ENCODE measurements at places on chromosomes 1 and 21. TPM values are rescaled to one million over a fixed set of nuclear protein-coding genes. Genes with fewer than 3 reads are reported as not detected.
A peak's percentile ranks its signal among the peaks of the same experiment; 100 is the strongest.

Gene TIE1
- 8.8 TPM for total RNA-seq

Gene CD53
- total RNA-seq: 7.5 TPM

Gene SAMSN1
- total RNA-seq: 4.6 TPM

Gene PPIAL4G
- total RNA-seq: not detected

Gene RGSL1
- not detected for total RNA-seq

Gene ACTN2
- total RNA-seq: 0.66 TPM

Gene GBP5
- total RNA-seq: 0.83 TPM

Gene A3GALT2
- not detected for total RNA-seq

Gene AMY1B
- total RNA-seq: not detected

Gene F5
- 0.71 TPM for total RNA-seq

GRCh38 chr1:185377831-185378230, 60.8 kb upstream of the IVNS1ABP start:
- DNase-seq: no peak

DNA sequence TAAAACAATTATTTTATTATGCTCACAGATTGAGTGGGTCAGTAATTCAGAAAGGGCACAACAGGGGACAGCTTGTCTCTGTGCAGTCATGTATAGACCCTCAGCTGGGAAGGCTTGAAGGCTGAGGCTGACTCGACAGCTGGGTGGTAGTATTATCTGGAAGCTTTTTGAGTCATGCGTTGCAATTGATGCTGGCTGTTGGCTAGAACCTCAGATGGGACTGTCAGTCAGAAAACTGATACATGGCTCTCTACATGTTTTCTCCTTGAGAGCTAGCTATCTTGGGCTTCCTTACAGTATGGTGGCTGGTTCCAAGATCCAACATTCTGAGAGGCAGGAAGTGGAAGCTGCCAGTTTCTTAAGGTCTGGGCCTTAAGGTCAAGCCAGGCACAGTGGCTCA, 61.5 kb upstream of the SELENON start:
- peak; percentile 10 for DNase-seq

GRCh38 chr1:118290571-118290970, 105.5 kb upstream of the SPAG17 start:
- DNase-seq: no peak

- no peak for DNase-seq
These were observed 11.8 kb downstream of the CD101 start for GRCh38 chr1:117013309-117013858.

GRCh38 chr1:53648516-53648915, 90.4 kb downstream of the GLIS1 start:
- DNase-seq: no peak

DNA sequence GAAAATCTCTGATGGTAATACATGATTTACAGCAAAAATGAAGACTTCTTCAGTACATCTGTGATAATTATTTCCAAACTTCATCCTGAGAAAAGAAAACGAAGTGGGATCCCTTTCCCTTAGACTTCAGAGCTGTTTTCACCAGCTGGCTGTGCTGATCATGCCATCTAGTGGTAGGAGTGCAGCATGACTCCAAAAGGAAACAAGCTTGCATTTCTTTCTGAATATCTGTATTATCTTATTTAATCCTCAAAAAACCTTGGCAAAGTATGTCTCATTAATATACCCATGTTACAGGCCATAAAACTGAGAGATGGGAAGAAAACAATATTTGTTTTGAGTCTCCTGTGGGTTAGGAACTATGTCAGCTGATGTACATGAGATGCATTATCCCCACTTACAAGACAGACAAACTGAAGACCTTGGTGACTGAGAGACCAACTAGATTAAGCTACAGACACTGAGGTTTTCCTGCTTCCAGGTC, 9.8 kb upstream of the GJA8 start:
- no peak for DNase-seq

DNA sequence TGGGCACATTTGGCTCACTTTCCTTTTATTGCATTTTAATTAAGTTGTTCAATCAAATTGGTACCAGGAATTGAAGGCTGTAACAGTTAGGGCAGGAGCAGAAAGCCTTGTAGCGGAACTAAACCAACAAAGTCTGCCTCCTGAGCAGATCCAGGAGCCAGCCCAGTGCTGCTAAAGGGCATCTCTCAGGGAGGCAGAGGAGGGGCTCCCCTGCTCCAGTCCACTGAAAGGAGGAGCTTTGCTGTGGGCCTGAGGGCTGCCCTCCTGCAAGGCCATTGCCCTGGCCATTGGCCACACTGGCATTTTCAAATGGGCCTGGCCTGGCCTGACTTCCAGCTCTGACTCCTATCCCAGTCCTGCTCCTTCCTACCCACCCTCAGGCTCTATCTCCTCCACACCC, 3.7 kb upstream of the TRABD2B start:
- no peak for DNase-seq

DNA sequence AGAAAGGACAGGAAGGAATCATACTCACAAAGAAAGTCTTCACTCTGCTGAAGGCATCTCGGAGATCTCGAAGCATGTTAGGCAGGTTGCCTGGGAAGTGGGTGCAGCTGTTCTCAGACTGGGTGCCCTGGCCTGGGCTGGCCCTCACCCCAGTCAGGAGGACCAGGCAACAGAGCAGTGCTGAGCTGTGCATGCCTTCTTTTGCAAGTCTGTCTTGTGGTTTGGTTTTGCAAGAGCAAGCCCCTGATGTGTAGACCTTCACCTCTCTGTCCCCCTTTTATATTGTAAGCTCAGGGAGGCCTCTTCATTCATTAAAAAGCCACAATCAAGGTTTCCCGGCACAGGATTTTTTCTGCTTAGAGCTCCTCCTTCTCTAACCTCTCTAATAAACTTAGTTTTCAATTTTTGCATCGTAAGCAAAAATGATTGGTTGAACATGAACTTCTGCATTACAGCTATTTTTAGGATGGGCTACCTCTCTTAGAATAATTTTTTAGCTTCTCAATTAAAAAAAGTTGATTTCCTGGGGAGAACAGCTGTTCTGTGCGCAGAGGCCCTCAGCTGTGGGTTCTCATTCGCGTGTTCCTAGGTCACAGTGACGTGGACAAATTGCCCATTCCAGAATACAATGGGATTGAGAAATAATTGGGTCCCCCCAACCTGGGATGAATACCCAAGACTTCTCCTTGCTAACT, at the start of gene IL10:
Gene IL10, minus strand, starts transcription at position 252 of the 695 bp plus-strand sequence. Its CDS starts 59 bp downstream, at position 193.
- DNase-seq: peak; percentile 74

- DNase-seq: no peak
These were observed 68.3 kb upstream of the SIM2 start for GRCh38 chr21:36630485-36631206.

DNA sequence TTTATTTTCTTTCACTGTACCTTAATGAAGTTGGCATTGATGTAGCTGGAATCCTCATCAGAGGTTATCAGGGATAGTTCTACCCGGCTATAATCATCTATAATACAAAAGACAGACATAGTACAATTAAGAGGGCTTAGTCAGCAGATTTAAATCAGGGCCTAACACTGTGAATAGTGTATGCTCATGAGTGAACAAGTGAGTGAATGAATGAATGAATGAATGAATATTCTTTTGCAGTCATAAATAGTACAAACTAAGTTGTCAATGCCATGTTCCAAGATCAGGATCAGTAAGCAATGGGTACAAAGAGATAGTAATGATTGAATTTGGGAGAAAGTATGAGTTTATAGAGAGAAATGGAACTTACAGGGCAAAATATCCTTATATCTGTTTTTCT, 12.5 kb downstream of the PTPN22 start:
- DNase-seq: no peak

DNA sequence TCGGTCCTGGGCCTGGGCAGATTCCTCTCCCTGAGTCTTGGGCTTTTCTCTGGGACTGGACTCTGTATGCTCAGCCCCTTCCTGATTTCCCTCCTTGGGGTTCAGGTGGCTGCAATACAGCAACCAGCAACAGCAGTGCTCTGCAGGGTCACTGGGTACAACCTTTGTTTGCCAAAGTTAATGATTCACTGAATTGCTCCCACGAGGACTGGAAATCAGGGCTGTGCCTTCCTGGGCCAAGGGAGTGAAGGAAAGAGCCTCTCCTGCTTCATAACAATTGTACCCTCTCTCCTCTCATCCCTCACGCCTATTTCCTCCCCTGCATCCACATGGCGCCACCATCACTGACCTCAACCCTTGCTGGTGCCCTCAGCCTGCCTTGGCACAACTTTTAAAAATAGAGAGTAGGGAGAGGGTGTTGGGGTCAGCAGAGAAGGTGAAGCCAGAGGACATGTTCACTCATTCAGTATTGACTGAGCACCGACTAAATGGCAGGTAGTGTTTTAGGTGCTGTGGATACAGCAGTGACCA, 52.8 kb upstream of the GOLT1A start:
- DNase-seq: no peak

DNA sequence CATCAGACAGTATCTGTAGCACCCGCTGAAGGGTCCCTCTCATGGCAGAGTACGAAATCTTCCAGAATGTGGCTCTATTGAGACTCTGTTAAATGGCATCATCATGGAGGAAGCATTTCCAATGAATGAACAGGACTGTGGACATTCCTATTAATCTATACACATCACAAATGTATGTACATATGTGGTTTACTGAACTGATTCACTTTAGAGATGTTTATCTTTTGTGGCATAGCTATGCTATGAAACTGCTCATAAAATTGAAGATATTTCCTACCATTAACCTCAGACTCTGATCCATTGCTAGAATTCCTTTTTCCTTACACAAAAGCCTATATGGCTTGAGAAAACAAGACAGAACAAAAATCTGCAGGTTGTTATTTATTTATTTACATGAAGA, 259.6 kb upstream of the RRP15 start:
- no peak for DNase-seq

GRCh38 chr1:3881193-3881480, 18.9 kb downstream of the C1orf174 start:
- no peak for DNase-seq

GRCh38 chr1:201545851-201546492, 7.0 kb downstream of the NAV1 start:
- DNase-seq: no peak

GRCh38 chr1:108665771-108666170, 4.9 kb upstream of the HENMT1 start:
- no peak for DNase-seq

DNA sequence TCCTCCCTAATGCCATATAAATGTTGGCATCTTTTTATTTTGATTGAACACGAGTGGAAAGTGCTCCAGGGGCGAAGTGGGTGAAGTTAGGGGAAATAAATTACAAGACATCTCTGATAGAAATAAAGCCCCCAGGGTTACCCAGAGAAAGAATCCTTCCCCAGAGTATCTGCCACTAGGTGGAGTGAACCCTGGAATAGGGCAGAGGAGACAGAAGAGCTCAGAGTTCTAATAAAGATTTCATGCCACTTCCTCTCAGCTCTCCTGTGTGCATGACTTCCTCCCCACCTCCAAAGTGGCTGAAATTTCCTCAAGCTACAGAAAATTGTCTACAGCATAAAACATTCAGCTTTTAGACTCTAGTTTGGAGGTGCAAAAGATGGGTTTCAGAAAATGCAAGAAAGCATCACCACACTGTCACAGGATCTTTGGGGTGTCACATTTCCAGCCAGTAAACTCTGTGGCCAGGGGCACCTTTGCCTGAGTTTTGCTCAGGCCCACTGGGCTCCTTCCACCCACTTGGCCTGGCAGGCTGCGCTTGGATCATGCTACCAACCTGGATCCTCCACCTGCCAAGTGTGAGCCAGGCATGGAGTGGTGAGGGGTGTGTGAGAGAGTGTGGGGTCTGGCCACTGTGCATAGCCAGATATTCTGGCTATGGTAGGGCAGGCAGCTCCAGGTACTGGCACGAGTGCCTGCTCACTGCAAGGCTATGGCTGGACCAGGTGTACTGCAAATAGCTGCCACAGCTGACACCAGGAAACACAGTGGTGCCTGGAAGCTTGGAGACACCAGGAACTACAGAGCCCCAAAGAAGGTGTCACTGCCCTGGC, 208.8 kb upstream of the USP25 start:
- no peak for DNase-seq

DNA sequence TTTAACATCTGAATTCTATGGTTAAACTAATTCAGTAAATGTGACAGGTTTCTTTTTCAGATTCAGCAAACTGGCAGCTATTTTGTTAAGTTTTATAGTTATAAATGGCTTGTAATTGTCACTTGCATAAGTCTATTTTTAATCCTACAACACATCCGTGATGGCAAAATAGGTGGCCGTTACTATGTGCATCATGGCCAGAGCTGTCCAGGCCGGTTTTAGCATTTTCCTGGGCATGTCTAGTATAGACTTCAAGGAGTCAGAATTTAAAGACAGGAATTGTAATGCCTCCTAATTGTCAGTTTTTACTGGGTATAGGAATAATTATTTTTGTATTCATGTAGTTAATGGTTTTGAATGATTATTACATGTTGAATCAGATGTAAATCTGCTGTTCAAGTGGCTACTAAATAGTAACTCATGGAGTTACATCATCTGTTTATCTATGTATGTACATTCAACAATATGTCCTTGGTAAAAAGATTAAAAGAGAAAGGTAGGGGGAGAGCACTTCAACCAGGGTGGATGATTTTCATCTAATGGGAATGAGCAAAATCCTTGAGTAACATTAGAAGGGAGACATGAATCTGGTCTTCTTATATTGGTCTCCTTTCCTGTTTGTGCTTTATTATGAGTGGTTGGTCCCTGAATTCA, 3.2 kb upstream of the B3GALT2 start:
- no peak for DNase-seq

DNA sequence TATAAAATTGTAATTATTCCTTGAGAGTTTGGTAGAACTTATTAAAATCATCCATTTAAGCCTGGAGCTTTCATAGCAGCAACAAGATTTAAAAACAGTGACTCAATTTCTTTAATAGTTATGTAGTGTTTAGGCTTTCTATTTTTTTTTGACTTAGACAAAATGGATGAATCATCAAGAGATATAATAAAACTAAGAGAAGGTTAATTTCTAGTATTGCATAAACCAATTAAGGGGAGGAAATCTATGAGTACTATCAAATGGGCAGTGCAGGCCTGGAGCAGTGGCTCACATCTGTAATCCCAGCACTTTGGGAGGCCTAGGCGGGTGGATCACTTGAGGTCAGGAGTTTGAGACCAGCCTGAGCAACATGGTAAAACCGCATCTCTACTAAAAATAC, 416.3 kb upstream of the USP24 start:
- no peak for DNase-seq
